Vagina (tissue), 2 donors: ENCODE measurements at places on chromosomes 7 and 10. TPM values are rescaled to one million over a fixed set of nuclear protein-coding genes. Genes with fewer than 3 reads are reported as not detected.

CYP17A1 gene
- 43.2 TPM for total RNA-seq

MACC1 gene
- 6.9 TPM for total RNA-seq

RPEL1 gene
- not detected for total RNA-seq

TAS2R40 gene
- not detected for total RNA-seq

ASB4 gene
- total RNA-seq = 0.25 TPM

GRCh38 chr10:24494777-24495176, 228.9 kb downstream of the ARHGAP21 start:
- DNase-seq = no peak

DNA sequence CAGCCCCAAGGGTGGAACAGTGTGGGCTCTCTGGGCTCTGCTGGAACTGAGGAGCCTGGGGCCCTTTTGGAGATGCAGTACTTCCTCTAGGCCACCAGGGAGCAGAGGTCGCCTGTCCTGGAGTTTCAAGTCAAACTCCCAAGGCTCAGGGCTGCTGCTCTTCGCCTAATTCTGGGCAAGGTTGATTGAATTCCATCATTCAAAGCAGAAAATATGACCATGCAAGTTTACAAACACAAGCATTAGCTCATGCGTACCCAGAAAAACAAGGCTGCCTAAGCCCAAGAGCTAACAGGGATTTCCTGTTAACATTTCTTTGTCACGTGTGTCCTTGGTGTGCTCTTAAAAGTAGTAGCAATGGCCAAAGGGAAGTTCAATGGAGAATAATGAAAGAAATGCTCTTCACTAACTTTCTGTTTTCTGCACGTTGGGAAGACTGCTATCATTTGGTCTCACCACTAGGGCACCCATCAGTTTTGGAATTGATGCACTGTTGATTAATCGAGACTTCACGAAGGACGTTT, 20.1 kb downstream of the LDB3 start:
- DNase-seq = no peak

DNA sequence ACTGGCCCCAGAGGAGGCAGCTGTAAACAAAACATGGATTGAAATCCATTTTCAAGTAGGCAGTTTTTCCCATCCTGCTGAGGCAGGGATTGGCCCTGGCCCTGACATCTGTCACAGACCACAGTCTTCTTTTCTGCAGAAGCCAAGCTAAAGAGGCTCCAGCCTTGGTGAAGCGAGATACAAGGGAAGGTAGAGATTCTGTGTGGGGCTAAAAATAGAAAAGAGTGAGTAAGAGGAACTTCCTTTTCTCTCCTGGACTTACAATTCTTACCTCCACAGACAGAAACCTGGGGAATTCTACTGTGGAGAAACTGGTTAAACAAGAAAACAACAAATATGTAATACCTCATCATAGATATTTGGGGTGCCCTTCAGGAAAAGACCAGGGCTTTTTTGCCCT, 624.8 kb upstream of the FZD8 start:
- no peak for DNase-seq

DNA sequence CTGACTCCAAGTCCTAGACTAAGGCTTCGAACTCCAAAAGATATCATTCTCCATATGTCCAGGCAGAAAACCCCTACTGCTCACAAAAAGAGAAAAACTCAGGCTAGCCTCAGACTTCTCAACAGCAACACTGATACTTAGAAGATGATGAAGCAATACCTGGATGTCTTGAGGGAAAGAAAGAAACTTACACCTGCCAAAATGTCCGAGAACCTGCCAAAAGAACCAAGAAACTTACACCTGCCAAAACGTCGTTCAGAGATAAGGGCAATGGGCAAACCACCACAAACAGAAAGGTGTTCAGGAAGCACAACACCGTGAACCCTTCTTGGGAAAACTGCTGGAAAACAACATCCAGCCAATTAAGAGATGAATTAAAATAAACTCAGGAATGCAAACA, 15.3 kb downstream of the ABLIM1 start:
- DNase-seq = no peak

DNA sequence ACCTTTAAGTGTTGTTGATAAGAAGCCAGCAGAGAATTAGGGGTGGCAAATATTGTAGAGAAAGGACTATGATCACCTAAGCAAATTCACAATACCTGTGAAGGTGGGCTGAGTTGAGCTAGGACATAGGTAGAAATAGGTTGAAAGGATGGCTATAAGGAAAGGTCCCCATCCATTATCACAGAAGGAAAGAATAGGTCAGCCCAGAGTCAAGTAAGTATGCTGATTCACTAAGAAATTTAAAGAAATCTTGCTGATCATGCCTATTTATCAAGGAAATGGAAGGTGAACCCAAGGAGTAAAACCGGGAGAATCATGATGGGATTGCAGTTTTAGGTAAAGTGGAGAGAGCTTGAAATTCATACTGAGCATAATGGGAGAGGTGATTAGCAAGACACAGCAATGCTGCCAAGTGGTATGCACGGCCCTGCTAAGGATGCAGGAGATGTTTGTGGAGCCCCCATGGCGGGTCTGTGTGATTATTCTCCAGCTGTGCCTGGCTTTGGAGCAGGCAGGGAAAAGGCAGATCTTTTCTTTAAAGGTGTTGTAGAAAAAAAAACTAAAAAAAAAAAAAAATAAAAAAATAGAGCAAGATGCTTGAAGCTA, 399.4 kb downstream of the PLXDC2 start:
- DNase-seq = no peak

DNA sequence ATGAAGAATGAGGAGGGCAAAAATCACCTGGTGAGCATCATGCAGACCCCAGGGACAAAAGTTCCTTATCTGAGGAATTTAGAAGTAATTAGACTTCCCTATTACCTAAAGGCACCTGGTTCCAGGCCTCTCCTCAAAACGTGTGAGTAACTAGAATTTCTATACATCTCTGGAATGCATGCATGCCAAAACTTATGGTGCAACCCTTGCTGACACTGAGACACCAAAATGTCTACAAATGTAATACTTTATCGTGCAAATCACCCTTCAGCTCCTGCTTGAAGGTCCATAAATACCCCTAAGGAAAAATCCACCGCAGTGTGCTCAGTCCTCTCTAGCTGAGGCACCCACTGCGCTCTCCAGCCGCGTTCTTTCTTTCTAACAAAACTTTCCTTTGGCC, 84.2 kb downstream of the PAXIP1 start:
- no peak for DNase-seq

GRCh38 chr10:113557424-113557862, 4.6 kb downstream of the HABP2 start:
- DNase-seq = no peak

- DNase-seq = no peak
Measured at GRCh38 chr7:135666846-135667245, 4.5 kb downstream of the STMP1 start.

DNA sequence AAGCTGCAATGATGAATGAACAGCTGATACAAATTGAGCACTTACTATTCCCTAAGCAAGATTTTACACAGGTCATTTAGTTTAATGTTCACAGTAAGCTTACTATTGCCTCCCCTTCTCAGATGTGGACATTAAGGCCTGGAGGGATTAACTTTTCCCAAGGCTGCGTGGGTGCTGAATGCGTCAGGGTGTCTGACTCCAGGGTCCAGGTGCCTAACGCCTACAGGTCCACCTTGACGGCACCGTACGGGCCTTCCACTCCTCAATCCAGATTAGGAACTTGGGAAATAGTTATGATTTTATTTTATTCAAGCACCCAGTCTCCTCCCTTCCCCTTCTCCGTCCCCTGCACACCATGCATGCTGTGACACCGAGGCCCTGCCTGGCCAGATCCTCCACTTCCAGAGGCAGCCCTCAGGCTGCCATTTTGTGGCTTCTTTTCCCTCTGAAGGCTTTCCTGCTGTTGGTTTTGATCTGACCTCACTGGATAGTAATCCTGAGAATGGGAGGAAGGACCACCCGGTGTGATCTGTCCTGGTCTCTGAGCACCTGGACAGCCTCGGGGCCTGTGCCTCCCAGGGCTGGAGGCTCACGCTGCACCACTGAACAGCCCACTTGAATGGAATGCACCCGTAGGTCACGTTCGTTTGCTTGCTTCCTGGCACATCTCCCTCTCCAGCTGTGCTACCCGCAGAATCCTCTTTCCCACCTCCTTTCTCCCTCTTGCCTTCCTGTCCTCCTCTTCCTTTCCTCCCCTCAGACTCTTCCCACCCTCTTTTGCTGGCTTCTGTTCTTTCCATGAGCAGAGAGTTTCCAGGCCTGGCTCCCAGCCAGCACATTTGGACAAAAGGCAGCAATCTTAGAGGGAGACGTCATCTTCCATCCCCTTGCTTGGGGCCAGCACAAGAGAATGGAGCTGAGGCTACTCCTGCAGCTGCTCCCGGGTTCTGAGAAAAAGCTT, 14.4 kb downstream of the DENND2A start:
- DNase-seq = no peak
